Bronchial smooth muscle cell (primary cell): ENCODE measurements at places on chromosomes 1 and 21. TPM values are rescaled to one million over a fixed set of nuclear protein-coding genes. Genes with fewer than 3 reads are reported as not detected.

KCNJ9 gene
- under 0.01 and 0.09 TPM in 2 replicates for total RNA-seq

ZNF672 gene
- 10.2 and 11.8 TPM in 2 replicates for total RNA-seq

RGS13 gene
- under 0.01 TPM in 1 of 2 replicates, not detected in the other for total RNA-seq

SCAMP3 gene
- 18.5 and 28.5 TPM in 2 replicates for total RNA-seq

RNF223 gene
- total RNA-seq: under 0.01 TPM in 1 of 2 replicates, not detected in the other

FBLIM1 gene
- 10.7 and 11.8 TPM in 2 replicates for total RNA-seq

GBP1 gene
- total RNA-seq: 11.0 and 19.7 TPM in 2 replicates

KRTAP13-2 gene
- not detected in 2 replicates for total RNA-seq

SPRR2A gene
- total RNA-seq: not detected in 2 replicates

AGMAT gene
- 0.26 and 0.79 TPM in 2 replicates for total RNA-seq

CDK18 gene
- total RNA-seq: 0.09 and 0.16 TPM in 2 replicates

DDR2 gene
- 158 and 224 TPM in 2 replicates for total RNA-seq

CNKSR1 gene
- not detected in 2 replicates for total RNA-seq

ANGPTL3 gene
- not detected in 2 replicates for total RNA-seq

SLC2A5 gene
- 1.6 and 2.0 TPM in 2 replicates for total RNA-seq

TTLL10 gene
- total RNA-seq: not detected in 2 replicates

KRTAP12-2 gene
- total RNA-seq: not detected in 2 replicates

EXTL1 gene
- total RNA-seq: 0.09 and 0.47 TPM in 2 replicates

SLC5A9 gene
- not detected in 2 replicates for total RNA-seq

LCE2A gene
- total RNA-seq: not detected in 2 replicates

PRELP gene
- total RNA-seq: under 0.01 and 1.1 TPM in 2 replicates

PEA15 gene
- total RNA-seq: 38.8 and 50.3 TPM in 2 replicates

S100A7A gene
- not detected in 2 replicates for total RNA-seq

TRAPPC10 gene
- 9.9 and 12.1 TPM in 2 replicates for total RNA-seq

LRRC39 gene
- 0.16 and 0.17 TPM in 2 replicates for total RNA-seq

RRP15 gene
- total RNA-seq: 2.2 and 4.1 TPM in 2 replicates

AMY1A gene
- not detected in 2 replicates for total RNA-seq

ADCY10 gene
- total RNA-seq: 0.16 and 0.17 TPM in 2 replicates

CCDC181 gene
- total RNA-seq: 0.34 and 0.47 TPM in 2 replicates

SPRR5 gene
- not detected in 2 replicates for total RNA-seq

TNFAIP8L2 gene
- total RNA-seq: not detected in 2 replicates

DEPDC1 gene
- total RNA-seq: 0.34 and 2.5 TPM in 2 replicates

CD1B gene
- total RNA-seq: not detected in 2 replicates

PADI2 gene
- total RNA-seq: 0.09 TPM in 1 of 2 replicates, not detected in the other

EXO1 gene
- 1.0 and 1.9 TPM in 2 replicates for total RNA-seq

FMO2 gene
- 1.3 and 2.5 TPM in 2 replicates for total RNA-seq

AADACL4 gene
- 0.09 TPM in 1 of 2 replicates, not detected in the other for total RNA-seq
